ENCODE measurements at places on chromosomes 1 and 21. TPM values are rescaled to one million over a fixed set of nuclear protein-coding genes. Genes with fewer than 3 reads are reported as not detected.

SPATA21 gene
- not detected for total RNA-seq

NTRK1 gene
- 0.37 TPM for total RNA-seq

IL22RA1 gene
- not detected for total RNA-seq

DISC1 gene
- 32.0 TPM for total RNA-seq

DNA sequence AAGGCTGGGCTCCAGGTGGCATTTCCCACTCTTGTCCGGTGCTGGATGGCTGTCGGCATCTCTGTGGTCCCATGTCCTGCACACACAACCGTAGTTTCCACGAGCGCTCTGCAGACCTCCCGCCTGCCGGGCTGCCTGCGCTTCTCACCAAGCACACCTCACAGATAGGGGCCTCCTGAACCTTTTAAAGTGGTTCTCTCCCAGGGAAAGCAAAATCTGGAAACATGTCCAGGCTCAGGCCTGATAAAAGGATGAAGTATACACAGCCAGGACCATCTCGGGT lies 46.2 kb downstream of the CAPN9 start:
- no peak for DNase-seq

GRCh38 chr1:189658381-189658780 lies 819.3 kb downstream of the BRINP3 start:
- no peak for DNase-seq

- no peak for DNase-seq
Observed at GRCh38 chr1:194952171-194952570, 1656.1 kb downstream of the KCNT2 start.

GRCh38 chr1:18005238-18005637 lies 102.4 kb upstream of the IGSF21 start:
- no peak for DNase-seq

- DNase-seq = no peak
Observed at GRCh38 chr1:19009882-19010321, 53.4 kb upstream of the IFFO2 start.

DNA sequence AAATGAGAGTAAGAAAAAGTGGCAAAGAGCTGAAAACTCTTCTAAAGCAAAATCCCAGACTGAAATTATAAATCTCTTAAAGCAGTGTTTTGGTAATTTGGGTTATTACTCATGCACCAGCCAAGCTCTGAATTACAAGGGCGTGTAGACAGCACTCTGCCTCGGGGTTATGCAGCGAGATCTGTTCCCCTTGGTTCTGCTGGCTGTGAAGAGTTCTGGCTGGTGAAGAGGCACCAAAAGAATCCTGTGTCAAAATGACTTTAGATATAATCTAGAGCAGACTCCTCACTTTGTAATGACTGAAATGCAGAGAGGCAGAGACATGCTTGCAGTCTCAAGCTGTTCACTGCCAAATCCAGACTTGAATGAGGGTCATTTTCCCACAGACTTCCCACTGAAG lies 461.8 kb upstream of the CXADR start:
- DNase-seq = no peak

DNA sequence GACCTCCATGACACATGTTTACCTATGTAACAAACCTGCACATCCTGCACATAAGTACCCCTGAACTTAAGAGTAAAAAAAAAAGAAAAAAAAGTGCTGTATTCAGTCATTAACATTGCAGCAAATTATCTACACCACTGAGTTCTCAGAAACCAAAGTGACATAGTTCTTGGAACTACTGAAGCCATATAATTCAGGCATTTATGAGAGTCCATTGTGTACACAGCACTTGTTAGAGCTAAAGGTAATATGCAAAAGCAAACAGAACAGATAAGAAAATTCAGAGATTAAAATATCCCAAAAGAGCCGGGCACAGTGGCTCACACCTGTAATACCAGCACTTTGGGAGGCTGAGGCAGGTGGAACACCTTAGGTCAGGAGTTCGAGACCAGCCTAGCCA lies 38.0 kb downstream of the F5 start:
- DNase-seq = no peak

DNA sequence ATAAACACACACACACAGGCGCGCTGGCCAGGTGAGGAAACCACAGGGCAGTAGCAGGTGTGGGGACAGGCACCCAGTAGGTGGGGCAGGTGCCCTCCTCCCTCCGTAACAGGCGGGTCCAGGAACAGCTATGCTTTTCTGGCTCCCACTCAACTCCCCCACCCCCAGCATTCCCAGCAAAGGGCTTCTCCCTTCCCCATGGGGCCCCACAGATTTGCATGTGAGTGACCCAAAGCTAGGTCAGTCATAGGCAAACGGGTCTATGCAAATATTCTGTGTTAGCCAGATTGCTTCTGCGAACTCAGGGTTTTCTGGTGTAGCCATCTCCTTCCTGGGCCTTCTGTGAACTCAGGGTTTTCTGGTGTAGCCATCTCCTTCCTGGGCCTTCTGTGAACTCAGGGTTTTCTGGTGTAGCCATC lies 114.2 kb downstream of the SIK1 start:
- no peak for DNase-seq

- DNase-seq = no peak
Observed at GRCh38 chr1:115685029-115685705, 43.4 kb downstream of the VANGL1 start.

GRCh38 chr1:191343816-191344215 lies 814.4 kb upstream of the RGS18 start:
- no peak for DNase-seq

DNA sequence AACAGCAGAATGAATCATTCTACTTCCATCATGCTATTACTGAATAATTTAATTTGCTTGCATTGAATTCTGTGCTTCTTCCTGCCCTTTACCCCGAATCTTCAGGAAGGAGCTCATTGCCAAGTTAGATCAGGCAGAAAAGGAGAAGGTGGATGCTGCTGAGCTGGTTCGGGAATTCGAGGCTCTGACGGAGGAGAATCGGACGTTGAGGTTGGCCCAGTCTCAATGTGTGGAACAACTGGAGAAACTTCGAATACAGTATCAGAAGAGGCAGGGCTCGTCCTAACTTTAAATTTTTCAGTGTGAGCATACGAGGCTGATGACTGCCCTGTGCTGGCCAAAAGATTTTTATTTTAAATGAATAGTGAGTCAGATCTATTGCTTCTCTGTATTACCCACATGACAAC lies 44.2 kb downstream of the MAP3K7CL start:
- no peak for DNase-seq

- DNase-seq = no peak
Observed at GRCh38 chr1:44543786-44544185, 130.5 kb downstream of the TMEM53 start.

DNA sequence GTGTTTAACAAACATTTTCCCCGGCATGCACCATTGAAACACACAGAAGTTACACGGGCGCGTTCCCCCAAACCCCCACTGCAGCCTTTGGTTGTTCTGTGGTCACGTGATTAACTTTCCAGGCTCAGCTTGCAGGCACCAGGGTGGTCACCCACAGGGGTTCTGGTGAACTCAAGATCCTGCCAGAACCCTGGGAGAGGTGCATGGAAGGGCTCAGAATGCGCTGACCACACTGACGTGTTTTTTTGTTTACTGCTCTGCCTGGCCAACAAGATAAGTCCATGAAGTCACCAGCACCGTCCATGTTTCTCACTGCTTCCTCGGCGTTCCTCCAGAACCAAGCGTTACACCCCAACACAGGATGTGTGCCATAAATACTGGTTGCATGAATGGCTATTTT lies 229.5 kb upstream of the VAMP3 start:
- DNase-seq = no peak
